Left lobe of liver (tissue), 2 donors: ENCODE measurements at places on chromosomes 6 and 20. TPM values are rescaled to one million over a fixed set of nuclear protein-coding genes. Genes with fewer than 3 reads are reported as not detected.
A peak's percentile ranks its signal among the peaks of the same experiment; 100 is the strongest.

DNA sequence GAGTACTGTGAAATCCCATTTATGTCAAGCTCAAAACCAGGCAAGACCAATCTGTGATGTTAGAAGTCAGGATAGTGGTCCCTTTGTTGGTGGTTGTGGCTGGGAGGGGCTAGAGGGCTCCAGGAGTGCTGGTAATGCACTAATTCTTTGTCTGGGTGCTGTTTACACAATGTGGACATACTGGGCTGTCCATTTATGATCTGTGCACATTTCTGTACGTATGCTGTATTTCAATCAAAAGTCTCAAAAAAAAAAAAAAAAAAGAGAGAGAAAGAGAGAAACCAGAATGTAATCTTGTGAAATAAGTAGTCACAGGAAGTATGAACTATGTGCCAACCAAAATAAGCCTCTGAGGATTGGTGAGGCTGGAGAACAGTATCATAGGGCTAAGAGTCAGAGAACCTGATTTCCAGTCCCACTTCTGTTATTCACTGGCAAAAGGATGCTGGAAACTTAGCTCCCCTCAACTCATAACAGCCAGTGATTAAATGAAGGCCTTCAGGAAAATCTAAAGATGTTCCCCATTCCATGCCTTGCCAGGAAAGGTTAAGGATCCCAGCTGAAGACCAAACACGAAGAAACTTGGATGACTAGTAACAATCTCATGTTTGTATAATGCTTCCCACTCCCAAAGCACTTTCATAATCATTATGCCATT, 19.6 kb upstream of the TRAM2 start:
- DNase-seq: no peak

DNA sequence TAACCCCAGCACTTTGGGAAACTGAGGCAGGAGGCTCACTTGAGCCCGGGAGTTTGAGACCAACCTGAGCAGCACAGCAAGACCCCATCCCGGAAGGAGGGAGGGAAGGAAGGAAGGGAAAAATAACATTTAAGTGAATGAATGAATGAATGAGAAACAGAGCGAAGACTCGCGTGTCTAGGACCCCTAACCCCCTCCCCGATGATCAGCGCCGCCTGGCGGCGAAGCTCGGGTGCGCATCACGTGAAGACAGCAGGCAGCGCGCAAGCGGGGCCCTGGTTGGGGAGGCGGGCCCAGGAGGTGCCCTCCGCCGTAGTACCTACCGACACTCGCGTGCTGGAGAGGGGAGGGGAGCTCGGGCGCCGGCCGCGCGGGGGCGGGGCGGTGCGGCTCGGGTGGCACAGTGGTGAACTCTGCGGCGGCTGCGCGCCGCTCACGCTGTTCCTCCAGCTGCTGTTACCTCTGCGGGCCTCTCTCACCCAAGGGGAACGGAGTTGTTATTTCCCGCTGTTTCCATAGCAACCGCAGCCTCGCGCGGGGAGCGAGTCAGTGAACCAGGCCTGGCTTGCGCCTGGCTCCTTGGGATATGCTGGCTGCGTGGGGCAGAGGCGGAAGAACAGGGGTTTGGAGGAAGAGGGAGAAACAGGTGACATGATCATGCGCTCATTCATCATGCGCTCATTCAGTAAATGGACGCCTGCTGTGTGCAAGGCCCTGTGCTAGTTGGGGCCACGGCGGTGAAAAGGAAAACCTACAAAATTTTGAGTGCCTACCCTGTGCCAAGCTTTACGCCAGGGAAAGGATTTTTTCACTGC, 2.0 kb upstream of the DCDC2 start:
- DNase-seq: peak; percentile 48

GRCh38 chr6:42403831-42404230, 47.9 kb downstream of the TRERF1 start:
- peak; percentile 33 for DNase-seq

The CD109 gene
- total RNA-seq: 0.33 TPM

The OPN5 gene
- not detected for total RNA-seq
